ENCODE measurements at places on chromosomes 3 and 15.
A peak's percentile ranks its signal among the peaks of the same experiment; 100 is the strongest.

- no peak for DNase-seq
These were observed 2.7 kb downstream of the PRICKLE2 start for GRCh38 chr3:64222501-64223111.

DNA sequence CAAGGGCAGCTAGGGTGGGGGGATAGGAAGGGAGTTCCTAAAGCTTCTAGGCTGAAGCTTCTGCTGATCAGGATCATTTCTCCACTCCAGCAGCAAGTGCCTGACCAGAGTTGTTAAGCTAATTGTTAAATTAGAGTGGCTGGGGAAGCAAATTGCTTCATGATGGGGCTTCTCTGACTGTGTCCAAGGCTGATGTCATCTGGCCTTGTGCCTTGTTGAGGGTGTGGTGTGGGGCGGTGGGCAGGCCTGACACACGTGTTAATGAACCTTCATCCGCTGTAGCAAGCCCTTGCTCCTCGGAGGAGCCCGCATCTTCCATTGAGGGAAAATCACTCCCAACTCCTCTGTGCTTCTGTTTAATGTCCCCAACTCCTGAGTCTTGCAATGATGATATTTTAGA, 84.3 kb upstream of the ROPN1 start:
- DNase-seq = no peak

- DNase-seq = no peak
These were observed 11.7 kb downstream of the BAHD1 start for GRCh38 chr15:40452296-40453090.

- DNase-seq = peak; percentile 77
These were observed 65.6 kb downstream of the SLC6A6 start for GRCh38 chr3:14467814-14468620.

GRCh38 chr3:65732051-65732935, 306.4 kb downstream of the MAGI1 start:
- DNase-seq = peak; percentile 81

DNA sequence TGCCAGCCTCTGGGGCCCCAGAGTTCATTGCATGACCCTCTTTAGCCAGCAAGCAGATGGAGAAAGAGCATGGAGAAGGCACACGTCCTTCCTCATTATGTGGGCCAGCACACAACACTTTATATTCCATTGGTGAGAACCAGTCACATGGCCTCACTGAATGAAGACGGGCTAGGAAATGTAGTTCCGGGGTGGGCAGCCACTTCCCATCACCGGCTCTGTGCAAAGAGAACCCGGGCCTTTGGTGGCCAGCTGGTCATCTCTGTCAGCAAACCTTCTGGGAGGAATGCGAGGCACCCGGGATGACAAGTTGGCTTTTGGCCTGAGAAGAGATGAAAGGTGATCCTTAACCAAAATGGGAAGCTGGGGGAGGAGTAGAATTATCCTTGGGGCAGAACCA, 90.2 kb upstream of the VGLL4 start:
- no peak for DNase-seq

- no peak for DNase-seq
These were observed 37.1 kb upstream of the RPL35A start for GRCh38 chr3:197912741-197913476.

DNA sequence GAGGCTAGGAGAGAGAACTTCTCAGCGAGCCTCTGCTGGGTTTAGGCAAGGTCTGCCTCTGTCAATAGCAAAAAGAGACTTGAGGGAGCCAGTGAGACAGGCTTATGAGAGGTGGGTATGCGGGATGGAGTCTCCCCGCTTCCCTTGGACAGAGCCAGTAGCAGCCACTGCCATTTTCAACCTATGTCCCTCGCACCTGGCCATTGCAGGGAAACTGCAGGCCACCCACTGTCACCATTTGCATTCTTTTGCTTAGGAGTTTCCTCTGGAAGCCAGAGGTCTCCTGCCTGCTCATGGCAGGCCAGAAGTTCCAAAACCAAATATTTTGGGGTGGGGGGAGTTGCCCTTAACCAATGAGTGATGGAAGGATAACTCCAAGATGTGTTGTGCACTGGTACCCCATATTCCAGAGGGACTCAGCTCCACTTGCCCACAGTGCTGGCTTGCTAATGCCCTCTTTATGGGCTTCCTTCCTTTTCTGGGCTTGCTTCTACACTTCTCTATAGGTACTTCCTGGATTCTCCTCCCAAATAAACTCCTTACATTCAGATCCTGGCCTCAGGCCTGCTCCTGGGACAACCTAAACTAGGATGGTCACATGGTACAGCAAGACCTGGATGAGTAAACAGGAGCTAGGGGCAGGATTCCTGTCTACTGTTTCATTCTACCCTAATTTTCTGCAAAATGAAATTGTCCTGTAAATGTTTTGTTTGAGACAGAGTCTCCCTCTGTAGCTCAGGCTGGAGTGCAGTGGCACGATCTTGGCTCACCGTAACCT, 108.9 kb upstream of the PROK2 start:
- no peak for DNase-seq

DNA sequence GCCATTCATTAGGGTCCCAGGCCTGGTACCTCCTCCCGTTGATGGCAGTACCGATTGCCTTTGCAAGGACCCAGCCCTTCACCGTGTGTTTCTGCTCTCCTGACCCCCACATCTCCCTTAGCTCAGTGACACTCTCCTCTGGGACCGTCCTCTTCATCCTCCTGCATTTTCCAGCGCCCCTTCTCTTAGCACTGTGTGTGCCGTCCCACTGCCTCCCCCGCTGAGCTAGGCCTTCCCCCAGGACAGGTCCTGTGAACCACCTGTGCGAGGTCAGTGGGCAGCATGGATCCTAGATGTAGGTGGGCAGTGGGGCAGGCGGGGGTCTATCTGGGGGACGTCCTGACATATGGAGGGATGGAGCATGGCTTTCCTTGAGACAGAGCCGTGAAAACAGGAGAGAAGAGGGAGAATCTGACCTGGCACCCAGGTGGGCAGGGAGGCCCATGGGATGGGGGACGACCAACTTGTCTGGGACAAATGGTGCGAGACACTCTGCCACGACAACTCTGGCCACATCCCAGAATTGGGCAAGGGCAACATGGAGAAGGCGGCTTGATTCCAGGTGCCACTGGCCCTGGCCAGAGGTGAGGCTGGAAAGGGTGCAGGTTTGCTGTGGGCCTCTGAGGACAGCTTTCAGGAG, 87.7 kb upstream of the ALDH1L1 start:
- no peak for DNase-seq

- peak; percentile 14 for DNase-seq
These were observed 12.8 kb downstream of the PPCDC start for GRCh38 chr15:75036212-75036616.

DNA sequence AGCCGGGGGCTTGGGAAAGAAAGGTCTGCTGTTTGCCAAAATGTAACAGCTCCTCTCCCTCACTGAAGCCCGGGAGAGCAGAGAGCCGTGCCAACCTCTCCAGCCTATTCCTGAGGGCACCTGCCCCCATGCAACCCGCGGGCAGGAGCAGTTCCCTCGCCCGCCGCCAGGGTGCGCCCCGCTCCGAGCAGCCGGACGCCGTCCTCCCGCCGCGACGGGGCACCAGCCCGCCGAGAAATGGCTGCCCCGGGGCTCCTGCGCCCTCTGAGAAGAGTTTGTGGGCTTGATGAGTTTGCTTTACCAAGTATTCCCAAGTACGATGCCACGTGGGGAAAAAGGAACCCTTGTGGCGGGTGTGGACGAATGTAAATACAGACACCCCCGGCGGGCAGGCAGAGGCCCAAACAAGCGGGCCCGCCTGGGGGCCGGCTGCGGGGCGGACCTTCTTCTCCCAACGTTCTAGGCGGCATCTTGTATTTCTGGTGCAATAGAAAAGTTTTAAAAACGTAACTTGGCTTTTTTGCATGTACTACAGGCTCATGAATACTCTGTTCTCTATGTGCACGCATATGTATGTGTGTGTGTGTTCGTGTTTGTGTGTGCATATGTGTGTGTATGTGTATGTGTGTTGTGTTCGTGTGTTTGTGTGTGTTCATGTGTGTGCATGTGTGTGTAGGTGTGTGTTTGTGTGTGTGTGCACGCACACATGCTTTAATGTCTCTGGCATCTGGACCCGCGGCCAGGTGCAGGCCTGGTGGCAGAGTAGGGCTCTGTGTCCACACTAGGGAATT, 162.9 kb downstream of the CHSY1 start:
- peak; percentile 77 for DNase-seq

GRCh38 chr3:152280539-152280938, 11.8 kb downstream of the MBNL1 start:
- DNase-seq = no peak

GRCh38 chr3:50971487-50971924, 296.8 kb downstream of the DOCK3 start:
- DNase-seq = peak; percentile 58

GRCh38 chr3:133574260-133574881, 885 bp downstream of the CDV3 start:
- peak; percentile 54 for DNase-seq

- no peak for DNase-seq
These were observed 82.2 kb downstream of the STRIT1 start for GRCh38 chr3:155211266-155211665.

- DNase-seq = no peak
These were observed 42.3 kb downstream of the FBXO22 start for GRCh38 chr15:75945953-75946352.

GRCh38 chr15:80596521-80596976, 98.6 kb upstream of the ABHD17C start:
- DNase-seq = no peak

DNA sequence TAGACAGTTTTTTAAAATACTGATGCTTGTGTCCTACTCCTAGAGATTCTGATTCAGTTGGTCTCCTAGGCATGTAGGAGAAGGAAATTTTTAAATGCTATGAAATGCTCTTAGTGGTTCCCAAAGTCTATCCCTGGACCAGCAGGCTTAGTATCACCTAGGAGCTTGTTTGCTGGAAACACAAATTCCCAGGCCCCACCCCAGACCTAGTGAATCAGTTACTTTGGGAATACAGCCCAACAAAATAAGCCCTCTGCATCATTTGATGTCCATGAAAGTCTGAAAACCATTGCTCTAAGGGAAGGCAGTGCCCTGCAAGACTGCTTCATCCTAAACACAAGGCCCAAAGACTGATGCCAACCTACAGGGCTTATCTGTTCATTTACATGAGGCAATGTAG, 36.3 kb downstream of the CCNL1 start:
- no peak for DNase-seq

- DNase-seq = no peak
These were observed 30.0 kb downstream of the SLC6A11 start for GRCh38 chr3:10845839-10846656.

DNA sequence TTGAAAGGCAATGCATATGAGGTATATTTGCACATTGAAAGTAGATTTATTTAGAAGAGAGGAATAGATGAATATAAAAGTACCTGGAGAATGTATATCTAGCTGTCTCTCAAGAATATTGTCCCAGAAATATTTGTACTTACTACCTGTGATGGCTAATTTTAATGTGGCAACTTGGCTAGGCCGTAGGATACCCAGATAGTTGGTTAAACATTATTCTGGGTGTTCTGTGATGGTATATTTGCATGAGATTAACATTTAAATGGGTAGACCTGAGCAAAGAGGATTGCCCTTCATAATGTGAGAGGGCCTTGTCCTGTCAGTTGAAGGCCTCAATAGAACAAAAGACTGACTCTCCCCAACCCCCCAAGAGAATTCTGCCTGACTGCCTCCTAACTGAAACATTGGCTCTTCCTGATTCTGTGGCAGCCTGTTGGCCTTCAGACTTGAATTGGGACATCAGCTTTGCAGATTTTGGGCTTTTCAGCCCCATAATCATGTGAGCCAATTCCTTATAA, 69.4 kb upstream of the FILIP1L start:
- no peak for DNase-seq
